ENCODE measurements at places on chromosomes 5 and 9.

DNA sequence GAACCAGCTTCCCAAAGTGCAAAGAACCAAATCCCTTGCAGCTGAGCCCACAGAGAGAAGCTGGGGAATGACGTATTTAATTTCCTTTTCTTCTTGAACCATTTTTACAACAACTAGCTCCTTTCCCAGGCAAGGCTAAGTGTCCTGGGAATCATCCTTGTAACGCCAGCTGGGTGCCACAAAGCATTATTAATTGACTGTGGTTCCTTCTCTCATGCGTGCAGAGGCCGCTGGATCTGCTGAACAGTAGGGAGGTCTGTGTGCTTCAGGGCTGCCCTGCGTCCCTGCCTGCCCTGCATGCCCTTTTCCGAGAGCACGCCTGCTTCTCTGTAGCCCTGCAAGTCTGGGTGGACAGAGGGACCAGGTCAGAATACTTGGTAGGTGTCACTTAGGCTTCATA, 124.1 kb upstream of the OTULINL start:
- DNase-seq: no peak

DNA sequence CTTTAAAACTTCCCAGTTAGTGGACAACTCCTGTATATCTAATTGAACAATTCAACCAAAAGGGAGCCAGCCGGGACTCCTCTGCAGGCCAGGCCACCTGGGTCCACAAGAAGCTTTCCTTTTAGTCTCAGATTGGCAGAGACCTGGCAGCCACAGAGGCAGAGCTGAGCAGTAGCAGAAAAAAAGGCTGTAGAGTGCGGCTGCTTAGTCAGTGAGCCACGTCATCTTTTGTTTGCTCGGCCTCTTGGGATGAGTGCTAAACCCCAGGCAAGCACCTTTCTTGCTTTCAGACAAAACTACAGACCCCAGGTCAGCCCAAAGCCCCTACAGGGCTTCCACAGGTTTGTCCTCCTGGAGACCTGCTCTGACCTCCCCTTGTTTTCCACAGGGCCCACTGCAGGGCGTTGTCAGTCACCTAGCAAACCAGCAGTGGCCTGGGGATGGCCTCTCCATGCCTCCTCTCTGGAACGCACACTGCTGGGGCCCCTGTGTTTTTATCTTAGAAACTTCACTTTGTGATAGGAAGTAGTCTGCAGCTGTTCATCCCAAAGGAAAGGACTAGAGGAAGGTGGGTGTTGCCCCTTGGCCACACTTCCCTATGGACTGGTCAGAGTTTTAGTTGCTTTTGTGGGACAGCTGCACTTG, 49.9 kb downstream of the SHB start:
- DNase-seq: peak; percentile 49

DNA sequence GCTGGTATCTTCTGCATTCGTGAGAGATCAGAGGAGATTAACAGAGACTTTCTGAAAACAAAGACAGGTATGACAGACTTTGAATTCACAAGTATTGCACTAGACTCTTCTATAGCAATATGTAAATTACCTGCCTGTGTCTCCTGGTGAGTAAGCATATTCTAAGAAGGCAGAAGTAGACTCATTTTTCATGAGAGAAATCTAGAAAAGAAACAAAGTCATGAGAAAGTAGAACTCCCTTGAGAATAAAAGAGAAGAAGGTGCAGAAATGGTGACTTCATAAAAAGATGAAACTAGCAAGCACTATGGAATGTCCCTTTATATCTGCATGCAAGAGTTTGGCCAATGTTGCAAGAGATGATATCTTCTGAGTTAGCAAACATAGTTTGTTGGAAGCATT, 419.8 kb downstream of the DMRT2 start:
- no peak for DNase-seq

DNA sequence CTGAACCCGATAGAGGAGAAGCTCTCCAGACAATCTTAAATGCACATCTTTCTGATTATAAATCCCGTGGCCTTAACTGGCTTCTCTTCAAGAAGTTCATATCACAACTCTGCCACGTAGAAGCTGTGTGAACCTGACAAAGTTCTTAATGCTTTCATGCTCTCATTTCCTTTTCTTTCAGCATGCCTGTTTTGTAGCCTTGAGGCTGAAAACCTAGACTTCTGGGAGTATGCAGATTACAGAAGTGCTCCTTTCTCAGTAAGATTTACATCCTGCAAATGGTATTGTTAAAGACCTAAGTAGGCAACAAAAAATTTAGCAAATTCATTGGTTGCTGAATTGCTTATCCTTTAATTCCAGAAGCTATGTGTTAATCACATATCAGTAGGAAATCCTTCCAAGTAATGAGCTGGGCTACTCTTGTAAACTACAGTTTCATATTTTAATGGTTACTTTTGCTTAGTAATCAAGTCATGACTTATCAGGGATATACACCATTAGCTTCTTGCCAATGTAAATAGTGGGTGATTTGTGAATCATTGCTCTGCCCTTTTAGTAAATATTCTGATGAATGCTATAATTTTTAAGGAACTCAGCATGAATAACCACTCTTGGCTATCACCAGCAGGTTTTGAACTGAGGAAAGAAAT, 334.7 kb downstream of the FBXL7 start:
- DNase-seq: peak; percentile 26

GRCh38 chr9:111572950-111573604, 26.4 kb downstream of the PTGR1 start:
- DNase-seq: peak; percentile 49

DNA sequence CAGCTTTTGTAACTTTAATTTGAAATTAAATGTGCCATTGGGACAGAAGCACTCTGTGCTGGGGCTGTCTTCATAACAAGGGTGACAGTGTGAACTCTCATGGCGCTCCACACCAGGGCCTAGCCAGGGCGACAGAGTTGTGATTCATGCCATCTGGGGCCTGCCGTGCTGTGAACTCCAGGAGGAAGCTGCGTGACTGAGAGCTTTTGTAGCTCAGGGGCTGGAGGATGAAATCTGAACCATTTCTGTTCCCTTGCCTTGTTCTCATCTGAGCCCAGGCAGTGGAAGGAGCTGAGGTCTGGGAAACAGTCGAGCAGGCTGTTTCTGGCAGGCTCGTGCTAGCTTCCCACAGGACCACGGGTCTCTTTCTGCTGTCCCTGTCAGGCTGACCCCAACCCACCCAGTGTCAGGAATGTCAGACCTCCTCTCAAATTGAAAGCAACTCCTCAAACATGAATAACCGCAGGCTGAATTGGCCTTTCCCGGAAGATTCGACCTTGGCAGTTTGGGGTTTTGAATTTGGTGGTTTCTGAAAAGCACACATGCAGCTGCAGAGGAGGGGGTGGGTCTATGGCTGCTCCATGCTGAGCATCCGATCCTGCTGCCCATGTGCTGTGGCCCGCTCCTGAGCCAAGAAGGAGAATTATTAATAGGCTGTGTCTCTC, 69.2 kb upstream of the RPS23 start:
- peak; percentile 79 for DNase-seq

DNA sequence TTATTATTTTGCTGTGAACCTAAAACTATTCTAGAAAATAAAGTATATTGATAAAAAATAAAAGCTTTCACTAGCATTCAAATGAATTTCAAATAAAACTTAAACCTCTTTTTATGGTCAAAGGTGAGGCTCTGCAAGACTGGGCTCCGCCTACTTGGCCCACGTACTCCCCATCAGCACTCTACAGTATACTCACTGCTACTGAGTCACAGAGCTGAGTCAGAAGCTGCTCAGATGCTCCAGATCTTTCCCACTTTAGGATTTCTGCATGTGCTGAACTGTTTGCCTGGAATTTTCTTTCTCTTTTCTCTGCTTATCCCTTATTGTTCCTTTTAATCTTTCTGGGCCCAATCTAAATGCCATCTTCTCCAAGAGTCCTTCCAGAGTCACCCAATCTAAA, 331.9 kb upstream of the CCNG1 start:
- DNase-seq: no peak

- DNase-seq: no peak
Measured at GRCh38 chr9:123482295-123482968, 126.4 kb downstream of the CRB2 start.

DNA sequence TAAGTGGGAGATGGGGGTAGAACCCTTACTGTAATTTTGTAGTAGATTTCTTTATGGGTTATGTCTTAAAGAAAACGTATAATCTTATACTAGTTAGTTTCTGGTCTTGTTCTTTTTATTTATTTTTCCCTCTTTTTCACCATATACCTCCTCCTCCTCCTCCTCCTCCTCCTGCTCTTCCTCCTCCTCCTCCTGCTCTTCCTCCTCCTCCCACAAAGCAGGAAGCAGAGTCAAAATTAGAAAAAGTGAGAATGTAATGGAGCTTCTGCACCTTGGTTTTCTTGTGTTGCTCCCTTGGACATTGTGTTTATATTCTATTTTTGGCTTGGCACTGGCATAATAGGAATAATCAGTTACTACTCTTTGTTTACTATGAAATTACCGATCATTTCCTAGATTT, 4.5 kb downstream of the MACIR start:
- DNase-seq: no peak

DNA sequence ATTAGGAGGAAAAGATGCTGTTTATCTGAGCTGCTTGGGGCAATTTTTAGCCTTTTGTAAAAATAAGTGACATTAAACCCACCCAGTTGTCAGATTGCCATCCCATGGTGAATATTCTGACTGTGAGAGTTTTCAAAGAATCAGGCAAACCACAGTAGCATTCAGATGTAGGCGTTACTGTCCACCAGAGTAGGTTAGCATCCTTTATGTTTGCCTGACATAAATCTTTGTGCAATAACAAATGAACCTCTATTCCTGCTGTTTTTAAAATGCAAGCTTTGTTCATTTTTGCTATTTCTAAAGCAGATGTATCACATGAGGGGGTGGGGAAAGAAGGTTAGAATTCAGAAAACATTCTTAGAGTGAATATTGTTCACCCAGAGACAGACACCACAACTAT, 427.8 kb downstream of the CDH9 start:
- DNase-seq: no peak

DNA sequence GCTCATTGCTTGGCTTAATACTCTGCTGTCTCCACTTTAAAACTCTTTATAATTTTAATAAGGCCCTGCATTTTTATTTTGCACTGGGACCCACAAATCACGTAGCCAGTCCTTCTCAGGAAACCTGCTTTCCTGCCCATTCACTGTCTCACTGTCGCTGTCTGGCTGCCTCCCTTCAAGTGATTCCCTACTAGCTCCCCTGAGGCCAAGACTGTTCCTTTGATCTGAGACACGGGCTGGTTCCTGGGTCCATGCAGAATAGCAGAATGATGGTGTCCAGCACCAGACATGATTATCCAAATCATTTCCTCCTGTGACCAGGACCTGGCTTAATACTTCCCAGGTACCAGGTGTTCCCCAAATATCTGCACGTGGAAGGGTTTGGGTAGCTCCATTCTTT, 597.1 kb upstream of the KLF4 start:
- no peak for DNase-seq

GRCh38 chr5:154214371-154215106, 24.0 kb downstream of the GALNT10 start:
- no peak for DNase-seq
